ENCODE measurements at places on chromosomes 11 and 22.

- no peak for DNase-seq
These were observed 4.4 kb upstream of the DDX17 start for GRCh38 chr22:38510416-38510970.

DNA sequence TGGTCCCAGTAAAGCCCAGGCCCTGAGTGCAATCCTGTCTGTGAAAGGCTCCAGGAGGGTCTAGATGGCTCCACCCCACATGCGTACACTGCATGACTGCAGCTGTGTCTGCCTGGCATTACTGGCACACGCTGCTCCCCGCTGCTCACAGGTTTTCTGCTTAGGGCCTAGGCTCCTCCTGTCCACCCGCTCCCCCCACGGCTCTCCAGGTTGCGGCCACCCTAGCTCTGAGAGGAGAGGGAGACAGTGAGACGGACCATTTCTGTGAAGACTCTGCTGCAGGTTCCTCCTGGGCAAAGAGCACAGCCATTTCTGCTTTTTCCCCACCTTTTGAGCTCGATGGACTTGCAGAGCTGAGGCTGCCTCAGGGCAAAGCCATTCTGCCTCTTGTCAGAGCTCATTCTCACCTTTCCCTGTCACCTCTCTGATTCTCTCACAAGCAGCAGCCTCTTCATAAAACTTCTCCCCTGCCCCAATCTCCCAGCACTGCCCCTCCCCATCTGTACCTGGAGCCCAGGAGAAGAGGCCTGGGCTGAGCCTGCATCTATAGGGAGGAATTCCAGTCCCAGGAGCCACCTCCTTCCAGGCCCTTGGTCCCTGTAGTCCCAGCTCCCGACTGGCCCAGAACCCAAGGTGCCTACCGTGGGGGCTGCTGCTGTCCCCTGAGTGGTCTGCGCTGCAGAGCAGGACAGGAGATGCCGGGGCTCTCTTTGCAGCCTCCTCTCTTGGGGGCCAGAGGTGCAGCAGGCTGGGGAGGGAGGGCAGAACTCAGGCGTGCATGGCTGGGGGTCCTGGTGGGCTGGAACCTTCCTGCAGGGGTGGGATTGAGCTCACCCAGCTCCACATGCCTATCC is 433.7 kb upstream of the B3GAT1 start:
- DNase-seq: no peak

GRCh38 chr22:27212617-27213177 is 555.3 kb downstream of the MIAT start:
- DNase-seq: no peak

GRCh38 chr11:15179167-15179566 is 64.4 kb downstream of the INSC start:
- no peak for DNase-seq

- no peak for DNase-seq
These were observed 42.8 kb upstream of the SLC37A2 start for GRCh38 chr11:125020342-125020741.

DNA sequence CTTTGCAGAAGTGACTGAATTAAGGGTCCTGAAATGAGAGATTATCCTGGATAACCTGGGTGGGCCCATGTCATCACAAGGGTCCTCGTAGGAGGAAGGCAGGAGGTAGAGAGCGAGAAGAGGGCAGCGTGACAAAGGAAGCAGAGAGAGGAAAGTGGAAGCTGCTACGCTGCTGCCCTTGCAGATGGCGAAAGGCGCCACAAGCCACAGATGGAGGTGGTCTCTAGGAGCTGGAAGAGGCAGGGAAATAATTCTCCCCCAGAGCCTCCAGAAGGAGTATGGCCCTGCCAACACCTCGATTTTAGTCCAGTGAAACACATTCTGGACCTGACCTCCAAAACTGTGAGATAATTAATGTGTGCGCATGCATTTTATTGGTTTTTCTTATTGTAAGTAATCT is 13.4 kb downstream of the TMEM184B start:
- DNase-seq: no peak

GRCh38 chr11:86403458-86403857 is 28.8 kb downstream of the CCDC81 start:
- no peak for DNase-seq

DNA sequence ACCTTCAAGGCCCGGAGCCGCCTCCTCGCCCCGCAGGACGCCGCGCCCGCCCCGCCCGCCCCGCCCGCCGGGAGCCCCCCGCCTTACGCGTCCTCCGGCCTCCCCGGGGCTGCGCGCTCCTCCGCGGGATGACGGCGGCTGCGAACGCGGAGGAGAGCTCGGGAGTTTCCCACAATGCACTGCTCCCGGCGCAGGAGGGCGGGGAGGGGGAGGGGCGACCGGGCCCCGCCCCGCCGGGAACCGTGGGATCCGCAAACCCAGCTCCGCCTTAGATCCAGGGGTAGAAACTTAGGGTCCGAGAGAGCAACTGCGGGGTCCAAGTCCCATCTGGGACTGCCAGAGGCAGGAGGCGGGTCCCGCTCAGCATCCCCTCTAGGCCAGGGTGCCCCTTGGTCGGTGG is at the start of gene CEND1:
TSS of gene CEND1 (minus strand) at position 148 of the 400 bp plus-strand sequence. CDS start 1,514 bp downstream, outside the sequence.
- DNase-seq: no peak

GRCh38 chr22:41920271-41920976 is 5.5 kb upstream of the SHISA8 start:
- DNase-seq: no peak

- DNase-seq: peak; percentile 42
These were observed 74.9 kb upstream of the HORMAD2 start for GRCh38 chr22:30005213-30005857.

- no peak for DNase-seq
These were observed 39.1 kb downstream of the MMP27 start for GRCh38 chr11:102666331-102666957.

DNA sequence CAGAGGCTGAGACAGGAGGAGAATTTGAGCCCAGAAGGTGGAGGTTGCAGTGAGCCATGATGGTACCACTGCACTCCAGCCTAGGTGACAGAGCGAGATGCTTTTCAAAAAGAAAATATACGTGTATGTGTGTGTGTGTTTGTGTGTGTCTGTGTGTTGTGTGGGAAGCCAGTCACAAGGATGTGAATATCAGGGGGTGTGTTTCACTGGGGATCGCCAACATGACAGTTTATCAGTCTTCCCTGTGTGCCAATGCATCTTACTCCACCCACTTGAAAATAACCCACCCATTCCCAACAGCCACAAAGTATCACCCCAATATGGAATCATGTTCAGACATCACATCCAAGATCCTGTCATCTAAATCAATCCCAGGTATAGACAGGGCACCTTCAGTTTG is 10.4 kb upstream of the APOBEC3B start:
- no peak for DNase-seq

GRCh38 chr11:118876286-118876685 is 7.4 kb upstream of the CXCR5 start:
- no peak for DNase-seq

GRCh38 chr11:67022961-67023956 is at the start of gene SYT12:
Gene SYT12 (plus strand): TSS chr11:67023134. CDS start chr11:67030145, 7,011 bp downstream.
- no peak for DNase-seq

DNA sequence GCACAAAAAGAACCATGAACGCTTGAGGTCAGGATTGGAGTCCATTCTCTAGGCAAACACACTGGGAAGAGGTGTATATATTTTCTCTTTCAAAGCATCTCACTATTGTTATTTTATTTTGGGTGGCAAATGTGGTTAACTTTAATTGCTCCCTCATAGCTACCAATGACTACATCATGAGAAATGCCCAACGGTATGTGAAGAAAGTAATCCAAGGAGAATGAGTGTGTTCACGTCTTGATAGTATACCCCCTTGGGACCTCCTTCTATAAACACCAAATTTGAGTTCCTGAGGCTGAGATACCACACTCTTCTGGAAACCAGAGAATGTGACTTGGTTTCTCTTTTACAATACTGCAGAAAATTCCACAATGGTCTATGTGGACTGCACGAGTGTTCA is 15.8 kb downstream of the OR8D1 start:
- no peak for DNase-seq

DNA sequence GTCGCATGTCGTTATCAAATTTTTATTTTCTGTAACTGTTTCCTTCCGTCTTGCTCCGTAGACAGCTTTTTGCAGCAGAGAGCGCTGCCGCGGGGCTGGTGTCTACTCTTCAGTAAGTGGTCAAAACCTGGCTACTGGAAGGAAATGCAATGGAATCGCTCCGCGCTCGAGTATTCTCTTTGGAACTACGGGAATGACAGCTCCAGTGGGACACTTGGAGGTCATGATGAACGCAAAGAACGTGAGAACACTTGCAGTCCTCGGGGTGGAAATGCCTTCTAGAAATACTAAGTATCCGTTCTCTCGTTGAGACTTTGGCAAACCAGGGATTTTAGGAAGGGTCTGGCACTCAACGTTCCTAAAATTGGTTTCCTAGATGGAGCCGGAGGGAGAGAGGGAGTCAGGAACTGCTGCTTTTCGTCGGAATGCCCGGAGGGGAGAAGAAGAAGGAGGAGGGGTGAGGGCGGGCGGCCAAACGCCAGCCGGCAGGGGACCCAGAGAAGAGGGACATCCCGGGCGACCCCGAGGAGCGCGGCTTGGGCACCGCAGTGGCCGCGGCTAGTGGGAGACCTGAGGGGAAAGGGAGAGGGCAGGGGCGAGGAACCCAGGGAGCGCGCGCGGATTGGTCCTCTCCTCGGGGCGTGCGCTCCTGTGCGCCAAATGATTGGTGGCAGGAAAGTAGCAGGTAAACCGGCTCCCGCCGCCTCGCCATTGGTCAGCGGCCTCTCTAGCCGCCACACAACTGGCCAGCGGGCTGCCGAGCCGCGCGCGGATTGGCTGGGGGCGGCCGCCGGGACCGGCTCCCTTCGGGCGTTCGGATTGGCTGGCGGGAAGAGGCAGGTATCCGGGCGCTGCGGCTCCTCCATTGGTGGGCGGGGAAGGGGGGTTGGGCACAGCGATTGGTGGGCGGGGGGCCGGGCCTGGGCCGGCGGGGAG is 490 bp upstream of the BMAL1 start:
- DNase-seq: peak; percentile 96

GRCh38 chr22:22684580-22685561 is 40.5 kb downstream of the GGTLC2 start:
- no peak for DNase-seq

DNA sequence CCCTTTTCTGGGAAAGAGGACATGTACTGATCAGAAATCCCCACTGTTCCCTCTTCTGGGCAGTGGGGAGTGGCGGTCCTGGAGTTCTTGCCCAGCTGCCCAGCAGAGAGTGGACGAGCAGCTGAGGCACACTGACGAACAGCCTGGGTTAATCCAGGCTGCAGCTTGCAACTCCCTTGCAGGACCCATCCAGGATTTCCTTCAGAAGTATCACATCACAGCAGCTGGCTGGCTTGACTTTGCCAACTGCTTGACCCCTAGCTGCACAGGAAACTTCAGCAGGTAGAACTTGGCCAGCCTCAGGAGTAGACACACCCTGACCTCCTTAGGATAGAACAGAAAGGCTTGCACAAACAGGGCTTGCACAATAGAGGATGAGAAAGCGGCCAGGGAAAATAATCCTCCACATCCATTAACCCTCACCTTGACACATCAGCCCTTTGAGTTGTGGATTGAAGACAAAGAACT is 27.9 kb upstream of the FZD4 start:
- DNase-seq: no peak

DNA sequence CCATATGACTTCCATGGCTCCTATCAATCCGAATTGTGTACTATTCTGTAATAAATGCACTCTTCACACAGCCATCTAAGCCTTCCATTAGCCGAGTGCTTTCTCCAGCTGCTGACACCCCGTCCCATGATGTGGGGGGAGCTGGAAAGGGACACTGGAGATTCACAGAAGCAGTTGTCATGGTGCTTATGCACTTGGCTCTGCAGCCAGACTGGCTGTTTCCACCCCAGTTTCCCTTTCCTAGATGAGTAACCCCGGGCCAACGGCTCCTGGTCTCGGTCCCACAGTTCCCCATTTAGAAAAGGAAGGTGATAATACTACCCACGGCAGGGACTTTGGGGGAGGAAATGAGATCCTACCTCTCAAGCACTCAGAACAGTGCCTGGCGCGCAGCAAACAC is 244.9 kb upstream of the SYN3 start:
- DNase-seq: no peak

DNA sequence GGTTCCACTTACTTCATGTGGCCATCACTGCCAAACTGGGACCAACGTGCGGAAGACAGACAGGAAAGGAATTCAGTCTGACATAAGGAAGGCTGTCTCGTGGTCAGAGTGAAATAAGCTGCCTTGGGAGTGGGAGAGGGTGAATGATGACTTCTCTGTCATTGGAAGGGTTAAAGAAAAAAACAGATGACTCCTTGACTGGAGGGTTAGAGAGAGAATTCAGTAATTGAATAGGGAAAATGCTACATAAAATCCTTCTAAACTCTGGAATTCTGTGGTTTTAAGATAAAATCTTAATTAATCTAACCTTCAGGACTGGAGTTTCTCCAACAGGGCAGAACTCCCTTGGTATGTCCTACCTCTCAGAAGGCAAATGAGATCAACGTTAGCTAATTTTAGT is 33.8 kb downstream of the RAB30 start:
- DNase-seq: no peak

DNA sequence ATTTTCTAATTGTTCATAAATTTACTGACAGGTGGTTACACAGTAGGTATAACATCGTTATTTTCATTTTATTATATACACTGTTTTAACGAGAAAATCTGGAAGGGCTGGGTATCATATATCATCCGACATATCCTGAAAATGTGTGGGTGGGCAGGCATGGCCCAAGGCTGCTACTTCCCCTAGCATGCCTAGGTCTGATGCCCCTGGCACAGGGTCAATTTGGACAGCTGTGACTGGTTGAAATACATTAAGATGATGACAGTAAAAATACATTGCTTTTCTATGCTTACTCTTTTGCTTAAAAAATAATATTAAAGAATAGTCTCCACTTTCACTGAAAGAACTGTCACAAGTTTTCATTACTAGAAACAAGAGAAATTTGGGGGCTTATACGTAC is 908.8 kb downstream of the OPCML start:
- no peak for DNase-seq

DNA sequence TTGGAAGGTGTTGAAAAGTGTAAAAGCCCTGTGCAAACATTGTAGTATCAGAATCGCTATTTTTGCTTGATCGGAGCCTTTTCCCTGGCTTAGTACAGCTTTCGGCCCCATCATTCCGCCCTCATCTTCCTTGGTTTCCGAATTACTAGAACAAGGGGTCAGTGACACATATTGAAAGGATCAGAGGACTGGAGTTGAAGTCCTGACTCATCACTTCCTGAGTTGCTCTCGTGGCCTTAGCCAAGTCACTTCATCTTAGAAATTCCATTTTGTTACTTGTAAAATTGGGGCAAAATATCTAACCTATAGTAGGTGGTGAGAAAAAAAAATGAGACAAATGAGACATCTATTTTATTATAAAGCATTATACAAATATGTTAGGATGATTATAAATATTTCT is 375.0 kb downstream of the NTM start:
- no peak for DNase-seq

GRCh38 chr11:63683133-63683991 is 2.1 kb downstream of the RTN3 start:
- DNase-seq: no peak

- DNase-seq: no peak
These were observed 5.1 kb downstream of the BID start for GRCh38 chr22:17769013-17769715.
